ENCODE measurements at places on chromosomes 12 and 14.

DNA sequence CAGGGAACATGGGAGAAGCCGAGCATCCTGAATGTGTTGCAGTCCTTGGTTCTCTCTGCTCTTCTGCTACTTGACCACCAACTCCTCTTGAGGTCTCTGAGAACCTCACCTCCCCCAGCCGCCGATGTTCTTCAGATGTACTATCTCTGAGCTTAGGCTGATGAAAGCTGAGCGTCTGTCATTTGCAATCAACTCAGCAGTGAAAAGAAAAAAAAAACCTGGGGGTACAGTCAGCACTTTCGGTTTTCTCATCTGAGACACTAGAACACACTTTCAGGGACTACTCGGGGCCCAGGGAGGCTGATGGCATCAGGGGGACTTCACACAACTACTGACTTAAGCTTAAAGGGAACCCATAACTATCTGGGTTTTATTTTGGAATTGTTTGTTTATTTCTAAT lies 9.6 kb upstream of the FLVCR2 start:
- DNase-seq, result no peak

DNA sequence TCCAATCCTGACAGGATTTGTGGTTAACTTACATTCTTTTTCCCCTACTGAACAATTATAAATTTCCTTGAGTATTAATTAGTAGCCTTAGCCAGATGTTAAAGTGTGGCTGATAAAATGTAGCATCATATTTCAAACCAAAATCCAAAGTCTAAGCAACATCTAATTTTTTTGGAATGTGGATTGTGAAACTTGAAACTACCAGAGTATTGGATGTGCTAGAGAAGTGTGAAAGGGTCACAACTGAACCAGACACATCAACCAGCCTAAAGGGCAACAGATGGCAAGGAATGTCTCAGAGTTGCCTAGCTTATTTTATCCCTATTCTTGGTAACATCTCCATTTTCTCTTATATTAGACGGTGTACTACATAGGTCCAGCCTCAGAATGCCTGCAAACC lies 153.1 kb upstream of the DCN start:
- DNase-seq, result peak; percentile 8

DNA sequence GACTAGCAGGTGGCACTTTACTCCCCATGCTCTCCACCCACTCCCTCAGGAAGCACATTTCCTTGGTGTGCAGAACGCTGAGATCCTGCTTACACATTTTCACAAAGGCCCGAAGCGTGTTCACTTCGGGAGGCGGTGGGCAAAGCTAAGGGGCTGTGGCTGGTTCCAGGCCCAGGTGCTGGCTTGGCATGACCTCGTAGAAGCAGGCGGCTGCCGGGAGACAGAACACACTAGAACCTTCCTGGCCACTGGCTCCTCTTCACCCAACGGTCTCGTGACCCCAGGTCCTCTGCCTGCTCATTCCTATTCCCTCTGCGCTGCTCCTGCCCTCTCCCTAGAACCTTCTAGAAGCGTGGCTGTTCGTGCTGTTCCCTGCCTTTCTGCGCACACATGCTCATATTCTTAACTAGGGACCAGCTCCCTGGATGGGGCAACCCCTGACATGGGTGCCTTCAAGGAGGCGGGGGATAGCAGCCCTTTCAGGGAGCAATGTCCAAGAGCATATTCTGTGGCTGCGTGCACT lies 43.3 kb downstream of the ATP23 start:
- no peak for DNase-seq

GRCh38 chr12:57097554-57097835 lies 8.6 kb downstream of the NAB2 start:
- DNase-seq, result no peak

DNA sequence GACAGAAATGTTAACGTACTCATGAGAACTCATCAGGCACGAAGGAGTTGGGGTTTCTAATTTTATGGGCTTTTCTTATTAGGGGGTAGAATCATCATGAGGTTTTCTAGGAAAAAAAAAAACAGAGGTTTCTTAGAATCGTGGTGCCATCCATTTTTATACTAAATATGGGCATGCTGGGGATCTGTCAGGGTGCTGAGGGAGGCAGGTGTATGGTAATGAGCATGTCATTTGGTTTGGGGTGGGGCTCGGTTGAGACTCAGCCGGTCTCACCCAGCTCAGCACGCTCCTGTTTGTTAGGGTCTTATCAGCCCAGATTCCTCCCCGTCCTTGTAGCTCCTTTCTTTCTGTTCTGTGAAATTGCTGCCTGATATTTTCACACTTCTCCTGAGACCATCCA lies 98.2 kb downstream of the DICER1 start:
- no peak for DNase-seq

GRCh38 chr12:80702889-80703805 lies 4.3 kb upstream of the MYF6 start:
- DNase-seq, result peak; percentile 80

- DNase-seq, result no peak
These were observed 232.9 kb downstream of the CHST11 start for GRCh38 chr12:104689635-104690034.

DNA sequence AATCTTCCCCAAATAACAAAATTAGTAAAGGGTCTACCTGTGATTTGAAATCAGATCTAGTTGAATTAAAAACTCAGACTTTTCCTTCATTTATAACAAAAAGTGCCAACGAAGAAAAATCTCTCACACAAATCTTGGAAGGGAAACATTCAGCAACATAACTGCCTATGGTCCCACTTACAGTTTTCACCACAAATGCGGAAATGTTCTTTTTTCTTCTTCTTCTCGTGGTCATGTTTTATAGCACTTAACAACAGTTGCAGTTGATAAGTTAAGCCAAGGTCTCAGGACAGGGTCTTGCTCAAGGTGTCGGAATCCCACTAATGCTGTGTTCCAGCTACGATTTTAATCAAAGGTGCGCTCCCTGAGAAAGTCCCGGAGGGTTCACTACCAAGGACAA lies 10.1 kb downstream of the RNASE6 start:
- no peak for DNase-seq

DNA sequence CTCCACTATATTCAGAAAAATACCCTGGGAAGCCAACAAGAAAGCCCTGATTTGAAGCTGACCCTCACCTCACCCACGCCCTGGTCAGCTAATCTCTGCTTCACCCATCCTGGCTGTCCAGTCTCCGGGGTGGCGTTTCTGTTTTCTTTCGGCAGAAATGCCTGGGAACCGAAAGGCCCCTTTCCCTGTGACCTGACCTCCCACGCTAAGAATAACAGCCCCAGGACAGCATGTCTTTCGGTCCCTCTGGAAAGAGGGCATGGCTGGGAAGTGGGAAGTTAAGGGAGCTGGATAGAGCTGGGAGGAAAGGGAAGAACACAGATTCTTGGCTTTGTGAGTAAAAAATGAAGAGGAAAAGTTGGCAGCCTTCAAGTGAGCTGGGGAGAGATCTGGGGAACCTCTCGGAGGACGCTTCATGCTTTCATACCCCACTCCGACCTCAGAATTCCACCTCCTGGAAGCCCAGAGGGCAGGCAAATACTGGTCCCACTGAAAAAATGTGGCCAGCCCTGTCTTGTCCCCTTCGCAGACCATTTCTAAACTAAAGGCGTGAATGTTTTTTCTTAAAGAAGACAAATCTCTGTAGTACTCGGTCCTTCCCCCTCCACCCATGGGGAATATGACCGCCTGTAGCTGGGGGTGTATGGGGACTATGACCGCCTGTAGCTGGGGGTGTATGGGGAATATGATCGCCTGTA lies 163.0 kb upstream of the FKBP4 start:
- DNase-seq, result no peak

DNA sequence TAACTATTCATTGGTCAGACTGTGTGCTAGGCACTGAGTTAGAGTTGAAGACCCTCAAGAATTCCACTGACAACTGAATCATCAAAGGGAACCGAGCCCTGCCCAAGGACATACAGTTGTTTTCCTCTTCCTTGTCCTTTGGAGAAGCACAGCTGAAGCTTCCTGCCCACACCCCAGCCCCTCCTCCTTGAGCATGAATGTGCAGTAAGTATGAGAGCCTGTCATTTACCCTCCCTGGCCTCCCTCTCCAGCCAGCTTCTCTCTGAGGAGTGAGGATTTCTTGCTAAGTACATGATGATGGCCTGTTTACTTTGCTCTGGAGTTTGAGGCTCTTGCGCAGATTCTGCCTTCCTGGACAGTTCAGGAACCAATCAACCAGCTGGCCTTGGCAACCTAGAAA lies 235.2 kb downstream of the CACNA1C start:
- peak; percentile 48 for DNase-seq

- no peak for DNase-seq
These were observed 3.8 kb downstream of the PLA2G1B start for GRCh38 chr12:120323772-120324171.

- DNase-seq, result no peak
These were observed 17.0 kb downstream of the UBE3B start for GRCh38 chr12:109494348-109494881.

- DNase-seq, result no peak
These were observed 645.5 kb upstream of the NOVA1 start for GRCh38 chr14:27243365-27243764.

Data from M059J (cell line).